Stimulated activated CD8-positive, alpha-beta memory T cell treated with anti-CD3 and anti-CD28 coated beads, Interleukin-2, amount 100 ng/mL, for 48 hours (primary cell): ENCODE measurements at places on chromosomes 5 and 9.

- no peak for DNase-seq
These were observed 14.4 kb upstream of the TMOD1 start for GRCh38 chr9:97487107-97487506.

DNA sequence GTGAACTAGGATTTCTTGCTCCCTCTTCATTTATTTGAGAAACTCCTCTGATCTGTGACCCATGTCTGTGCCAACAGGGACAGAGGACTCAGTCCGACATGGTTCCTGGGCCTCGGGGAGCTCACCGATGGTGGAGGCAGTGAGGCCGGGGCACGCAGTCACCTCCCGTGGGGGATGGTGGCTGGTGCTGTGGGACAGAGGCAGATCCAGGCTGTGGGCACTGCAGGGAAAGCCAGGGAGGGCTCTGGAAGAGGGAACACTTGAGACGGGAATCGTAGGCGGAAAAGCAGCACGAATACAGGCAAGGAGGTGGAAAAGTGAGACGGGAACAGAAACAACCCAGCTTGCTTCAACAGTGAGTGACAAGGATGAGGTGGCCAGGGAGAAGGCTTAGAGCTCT, 127.8 kb downstream of the GABBR2 start:
- no peak for DNase-seq

- no peak for DNase-seq
These were observed 165.8 kb downstream of the BAAT start for GRCh38 chr9:101219030-101219429.

- no peak for DNase-seq
These were observed 35.2 kb downstream of the SETX start for GRCh38 chr9:132319421-132320110.

GRCh38 chr5:172167895-172168294, 20.1 kb downstream of the STK10 start:
- DNase-seq: no peak

- no peak for DNase-seq
These were observed 148.4 kb upstream of the NFIL3 start for GRCh38 chr9:91572044-91572443.

GRCh38 chr9:138048184-138048583, 170.6 kb downstream of the CACNA1B start:
- no peak for DNase-seq

DNA sequence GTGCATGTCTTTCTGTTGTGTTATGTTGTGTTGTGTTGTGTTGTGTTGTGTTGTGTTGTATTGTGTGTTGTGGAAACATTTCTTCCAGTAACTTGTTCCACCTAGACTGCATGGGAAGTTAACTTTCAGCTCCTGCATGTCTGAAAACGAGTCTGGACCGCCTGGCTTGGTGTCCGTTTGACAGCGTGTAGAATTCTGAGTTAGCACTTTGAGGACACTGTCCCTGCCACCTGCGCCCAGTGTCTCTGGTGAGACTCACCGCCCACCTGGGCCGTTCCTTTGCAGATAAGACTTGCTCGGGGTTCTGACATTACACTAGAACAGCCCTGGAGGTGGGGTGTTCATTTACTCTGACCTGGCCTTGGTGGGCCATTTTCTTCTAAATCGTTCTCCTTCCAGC, 42.0 kb downstream of the WNK2 start:
- no peak for DNase-seq

- no peak for DNase-seq
These were observed 25.0 kb upstream of the AUH start for GRCh38 chr9:91386765-91387164.

- DNase-seq: no peak
These were observed 65.2 kb upstream of the SLC25A51 start for GRCh38 chr9:37969130-37969529.

DNA sequence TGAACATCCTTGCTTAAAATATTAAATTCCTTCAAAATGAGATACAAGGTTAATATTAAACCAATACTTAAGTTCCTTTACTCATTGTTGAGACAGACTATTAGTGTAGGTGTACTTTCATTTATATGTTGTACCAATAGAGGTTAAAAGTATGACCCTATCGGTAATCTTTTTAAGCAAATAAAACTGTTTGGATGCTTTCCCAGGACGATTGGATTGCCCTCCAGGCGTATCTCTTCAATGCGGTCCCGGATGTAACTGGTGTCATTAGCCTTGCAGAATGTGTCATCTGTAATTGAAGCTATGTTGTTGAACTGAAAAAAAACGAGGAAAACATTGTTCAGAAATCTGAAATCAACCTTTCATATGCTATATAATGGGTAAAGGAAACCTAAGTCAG, 18.9 kb downstream of the OGN start:
- no peak for DNase-seq

GRCh38 chr5:48192-48591, 43.8 kb upstream of the PLEKHG4B start:
- DNase-seq: no peak

DNA sequence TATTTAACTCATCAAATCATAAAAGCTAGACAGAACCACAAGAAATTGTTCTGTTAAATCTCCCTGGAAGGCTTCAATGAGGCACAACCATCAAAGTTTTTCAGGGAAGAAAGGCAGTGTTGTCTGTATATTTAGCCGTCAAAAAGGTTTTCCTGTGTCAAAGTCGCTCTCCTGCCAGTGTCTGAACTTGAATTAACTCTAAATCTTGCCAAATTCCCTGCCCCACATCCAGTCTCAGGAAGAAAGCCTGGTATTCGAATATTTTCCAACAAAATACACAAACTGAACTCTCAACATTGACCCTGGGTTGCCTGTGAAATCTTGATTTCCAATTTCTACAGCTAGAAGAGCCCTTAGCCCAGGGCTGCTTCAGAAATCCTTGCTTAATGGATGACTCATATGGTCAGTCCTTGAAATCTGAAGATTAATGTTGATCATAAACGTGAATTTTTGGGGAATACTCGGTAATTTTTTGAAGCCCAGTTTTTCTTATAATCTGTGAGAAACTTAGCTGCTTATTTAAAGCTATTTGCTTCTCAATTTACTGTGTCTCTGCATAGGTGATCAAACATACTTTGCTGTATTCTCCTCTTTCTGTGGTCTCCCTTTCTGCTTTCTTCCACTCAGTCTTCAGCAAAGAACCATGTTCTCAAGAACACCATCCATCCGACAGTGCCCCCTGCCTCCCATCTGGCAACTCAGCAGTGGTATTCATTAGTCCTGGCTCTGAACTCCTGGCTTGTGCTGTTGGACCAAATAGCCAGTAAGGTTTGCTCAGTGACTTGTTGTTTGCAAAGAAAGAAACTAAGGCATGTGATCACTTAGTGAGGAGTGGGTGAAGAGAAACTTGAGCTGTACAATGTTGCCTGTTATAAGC, 58.9 kb downstream of the NREP start:
- no peak for DNase-seq

GRCh38 chr5:107875833-107876232, 205.1 kb upstream of the EFNA5 start:
- no peak for DNase-seq
